ENCODE measurements at places on chromosomes 2 and 18.

GRCh38 chr18:30403278-30403677 is 639.3 kb downstream of the DSC3 start:
- DNase-seq = no peak

DNA sequence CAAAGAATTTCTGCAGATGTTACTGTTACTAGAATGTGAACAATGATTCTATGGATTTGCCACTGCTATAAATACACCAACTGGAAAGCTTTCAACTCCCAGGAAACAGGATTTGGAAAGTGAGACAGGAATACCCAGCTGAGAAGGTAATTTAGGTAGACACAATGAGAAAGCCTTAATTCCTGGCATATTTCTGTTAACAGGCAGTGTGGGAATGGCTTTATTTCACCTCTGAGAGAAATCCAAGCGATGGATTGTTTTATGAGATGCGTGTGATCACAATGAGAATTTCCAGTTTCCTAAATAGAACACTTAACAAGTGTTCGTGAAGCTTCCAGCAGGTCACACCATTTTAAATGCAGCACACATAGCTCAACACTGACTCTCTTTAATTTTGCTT is 133.0 kb downstream of the SLC8A1 start:
- no peak for DNase-seq

GRCh38 chr2:64260817-64261216 is 116.6 kb upstream of the PELI1 start:
- DNase-seq = no peak

- no peak for DNase-seq
These were observed 155.0 kb upstream of the KCTD1 start for GRCh38 chr18:26703170-26703930.

DNA sequence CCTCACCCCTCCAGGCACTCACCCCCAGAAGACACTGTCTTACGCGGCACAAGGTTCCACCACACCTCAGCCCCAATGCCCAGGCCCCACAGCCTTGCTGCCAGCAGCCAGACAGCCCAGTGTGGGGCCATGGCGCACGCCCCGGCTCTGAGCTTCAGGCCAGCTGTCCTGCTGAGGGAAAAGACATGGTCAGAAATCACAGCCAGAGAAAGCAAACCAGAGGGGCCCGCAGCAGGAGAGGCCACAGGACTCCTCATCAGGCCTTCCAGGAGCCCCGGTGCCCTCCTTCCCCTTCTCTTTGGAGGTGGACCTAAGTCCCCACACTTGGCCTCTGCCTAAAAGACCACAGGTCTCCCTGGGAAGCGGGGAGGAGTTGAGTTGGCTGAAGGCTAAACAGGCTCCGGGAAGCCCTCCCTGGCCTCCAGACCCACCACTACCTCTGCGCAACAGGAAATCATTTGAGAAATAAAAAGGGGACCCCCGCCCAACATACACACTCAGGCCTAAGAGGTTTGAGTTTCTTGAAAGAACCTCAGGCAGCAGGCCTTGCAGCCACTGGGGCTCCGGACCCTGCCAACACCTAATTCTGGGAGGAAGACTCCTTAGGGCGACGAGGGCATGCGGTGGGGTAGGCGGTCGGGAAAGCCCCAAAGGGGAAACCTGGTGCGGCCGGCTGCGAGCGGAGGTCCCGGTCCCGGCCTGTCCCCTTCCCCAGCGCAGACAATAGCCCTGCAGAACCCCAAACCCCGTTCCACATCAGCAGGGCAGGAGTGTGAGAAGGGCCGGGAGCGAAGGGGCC is 1.9 kb downstream of the SEMA4C start:
- DNase-seq = no peak

DNA sequence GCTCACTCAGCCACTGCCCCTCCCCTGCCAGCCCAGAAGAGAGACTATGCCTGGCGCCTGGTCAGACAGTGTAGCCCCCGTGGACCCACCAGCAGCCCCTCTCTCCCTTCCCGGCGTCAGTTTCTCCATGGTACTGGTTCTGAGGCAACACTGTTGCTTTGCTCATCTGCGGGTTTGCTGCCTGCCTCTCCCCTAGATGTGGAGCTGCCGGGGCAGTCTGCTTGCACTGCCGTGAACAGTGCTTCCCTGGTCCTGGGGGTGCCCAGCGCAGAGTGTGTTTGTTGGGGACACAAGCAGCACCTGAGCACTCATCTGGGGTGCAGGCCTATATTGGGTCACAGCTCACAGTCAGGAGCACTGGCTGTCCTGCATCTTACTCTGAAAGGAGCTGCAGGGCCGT is 309.9 kb downstream of the NDUFA10 start:
- no peak for DNase-seq

DNA sequence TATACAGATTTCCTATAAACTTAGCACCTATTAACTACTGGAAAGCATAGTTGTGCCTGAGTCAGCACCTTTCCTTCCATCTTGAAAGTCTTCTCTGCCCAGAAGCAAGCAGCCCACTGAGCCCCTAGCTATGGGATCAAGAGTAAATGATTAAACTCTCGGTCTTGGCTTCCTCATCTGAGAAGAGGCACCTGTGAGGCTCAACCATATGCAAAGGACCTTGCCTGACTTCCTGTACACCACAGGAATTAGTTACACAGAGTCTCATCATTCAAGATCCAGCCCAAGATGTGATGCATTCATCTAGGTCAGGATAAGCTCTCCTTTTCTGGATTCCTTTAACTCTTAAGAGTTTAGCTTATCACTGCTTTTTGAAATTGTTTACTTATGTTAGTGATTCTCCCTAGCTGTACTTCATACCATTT is 96.0 kb downstream of the CDH2 start:
- DNase-seq = no peak

GRCh38 chr18:75322206-75322605 is 105.3 kb downstream of the SMIM21 start:
- DNase-seq = no peak

DNA sequence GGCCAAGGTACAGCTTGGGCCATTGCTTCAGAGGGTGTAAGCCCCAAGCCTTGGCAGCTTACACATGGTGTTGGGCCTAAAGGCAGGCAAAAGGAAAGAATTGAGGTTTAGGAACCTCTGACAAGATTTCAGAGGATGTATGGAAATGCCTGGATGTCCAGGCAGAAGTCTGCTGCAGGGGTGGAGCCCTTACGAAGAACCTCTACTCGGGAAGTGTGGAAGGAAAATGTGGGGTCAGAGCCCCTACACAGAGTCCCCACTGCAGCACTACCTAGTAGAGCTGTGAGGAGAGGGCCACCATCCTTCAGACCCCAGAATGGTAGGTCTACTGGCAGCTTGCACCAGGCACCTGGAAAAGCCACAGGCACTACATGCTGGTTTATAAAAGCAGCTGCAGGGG is 124.2 kb downstream of the RPIA start:
- DNase-seq = no peak

DNA sequence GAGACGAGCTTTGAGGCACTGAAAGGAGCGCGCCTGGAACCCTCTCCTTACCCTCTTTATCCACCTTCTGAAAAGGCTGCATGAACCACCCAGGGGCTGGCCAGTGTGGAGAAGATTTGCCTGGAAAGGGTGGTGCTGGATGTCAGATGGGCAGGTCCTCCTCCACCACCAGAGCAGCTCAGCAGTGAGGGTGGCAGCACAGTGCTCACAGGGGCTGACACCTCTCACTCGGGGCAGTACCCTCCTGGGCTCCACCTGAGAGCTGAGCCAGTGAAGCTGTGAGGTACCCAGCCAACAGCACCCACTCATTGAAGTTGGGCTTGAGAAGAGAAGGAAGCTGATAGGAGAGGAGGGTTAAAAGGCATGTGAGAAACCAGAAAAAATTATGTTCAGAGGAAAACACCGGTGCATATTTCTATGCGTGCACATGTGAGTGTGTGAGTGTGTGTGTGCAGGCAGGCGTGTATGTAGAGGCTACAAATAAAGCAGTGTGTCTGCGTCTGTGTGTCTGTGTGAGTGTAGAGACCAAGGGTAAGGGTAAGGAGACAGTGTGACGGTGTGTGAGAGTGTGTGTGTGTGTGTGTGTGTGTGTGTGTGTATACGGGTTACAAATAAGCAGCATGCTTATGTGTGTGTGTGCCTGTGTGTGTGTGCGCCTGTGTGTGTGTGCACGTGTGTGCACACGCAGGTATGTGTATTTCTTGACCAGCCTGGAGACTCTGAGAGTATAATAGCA is 40.7 kb downstream of the TEX44 start:
- no peak for DNase-seq

- DNase-seq = no peak
These were observed 4.6 kb upstream of the ZNF638 start for GRCh38 chr2:71326968-71327367.

GRCh38 chr2:150211164-150211631 is 276.3 kb downstream of the RND3 start:
- no peak for DNase-seq

- DNase-seq = no peak
These were observed 78.6 kb downstream of the RFTN2 start for GRCh38 chr2:197596766-197597165.

- no peak for DNase-seq
These were observed 47.1 kb upstream of the XIRP2 start for GRCh38 chr2:166841152-166841551.

DNA sequence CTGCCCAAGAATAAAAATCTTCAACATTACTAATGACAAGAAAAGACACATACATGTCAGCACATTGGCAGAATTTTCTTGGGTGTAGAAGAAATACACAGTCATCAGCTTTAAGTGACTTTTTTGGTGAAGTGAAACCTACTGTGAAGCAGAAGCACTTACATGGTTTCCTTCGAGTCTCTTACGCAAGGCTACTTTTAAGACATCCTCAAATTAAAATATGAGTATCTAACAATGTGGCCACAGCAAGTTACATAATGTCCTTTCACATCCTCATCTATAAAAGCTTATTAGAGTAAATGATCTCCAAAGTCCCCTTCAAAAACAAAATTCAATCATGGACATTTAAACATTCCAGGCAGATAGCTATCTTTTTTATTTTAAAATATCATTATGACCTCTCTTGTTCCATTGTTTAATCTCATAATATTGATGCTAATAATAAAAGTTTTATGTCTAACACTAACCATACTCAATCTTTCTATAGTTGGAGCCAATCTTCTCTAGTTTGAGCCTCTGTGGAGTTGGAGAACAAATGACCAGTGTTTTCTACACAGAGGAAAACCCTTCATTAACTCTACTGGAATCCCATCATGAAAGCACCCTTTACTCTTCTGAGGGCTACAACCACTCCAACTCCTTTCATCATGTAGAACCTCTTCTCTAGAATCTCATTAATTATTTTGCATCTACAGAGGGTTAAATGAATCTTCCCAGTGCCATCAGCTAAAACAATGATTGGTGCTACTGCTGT is 182.2 kb upstream of the ZFP36L2 start:
- DNase-seq = no peak

DNA sequence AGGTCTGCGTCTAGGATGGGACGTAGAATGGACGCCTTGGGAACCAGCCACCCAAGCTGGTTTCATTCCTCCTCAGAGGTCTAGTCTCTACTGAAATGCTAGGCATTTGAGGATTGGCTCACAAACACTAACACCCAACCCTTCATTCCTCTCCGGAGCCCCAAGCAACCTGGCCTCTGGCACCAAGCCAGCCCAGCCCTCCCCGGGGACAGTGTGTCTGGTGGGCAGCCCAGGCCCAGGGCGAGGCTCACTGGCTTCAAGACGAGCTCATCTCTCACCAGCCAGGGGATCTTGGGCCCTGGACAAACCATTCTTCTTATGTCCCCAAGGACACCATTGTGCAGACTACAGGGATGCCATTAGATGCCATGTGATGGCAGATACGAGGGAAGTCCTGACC is 182.5 kb downstream of the CTIF start:
- no peak for DNase-seq

- no peak for DNase-seq
These were observed 179.9 kb upstream of the BOD1L2 start for GRCh38 chr18:56967035-56967434.

DNA sequence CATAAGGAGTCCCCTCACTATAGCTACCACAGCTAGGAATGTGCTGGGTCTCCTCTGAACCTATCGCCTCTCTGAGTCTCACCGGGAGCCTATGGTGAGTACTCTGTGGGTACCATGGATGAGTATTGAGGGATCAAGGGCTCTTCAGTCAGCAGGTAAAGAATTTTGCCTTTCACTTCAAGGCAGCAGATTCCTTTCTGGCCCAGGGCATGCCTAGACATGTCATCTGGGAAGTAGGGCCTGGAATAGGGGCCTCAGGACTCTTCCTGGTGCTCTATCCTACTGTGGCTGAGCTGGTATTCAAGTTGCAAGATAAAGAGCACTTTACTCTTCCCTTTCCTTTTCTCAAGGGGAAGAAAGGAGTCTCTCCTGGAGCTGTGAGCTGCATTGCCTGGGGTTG is 85.6 kb upstream of the LHCGR start:
- no peak for DNase-seq

GRCh38 chr18:5414546-5414945 is 119.0 kb upstream of the ZBTB14 start:
- no peak for DNase-seq

GRCh38 chr18:21507913-21508701 is 92.4 kb downstream of the ESCO1 start:
- DNase-seq = no peak

DNA sequence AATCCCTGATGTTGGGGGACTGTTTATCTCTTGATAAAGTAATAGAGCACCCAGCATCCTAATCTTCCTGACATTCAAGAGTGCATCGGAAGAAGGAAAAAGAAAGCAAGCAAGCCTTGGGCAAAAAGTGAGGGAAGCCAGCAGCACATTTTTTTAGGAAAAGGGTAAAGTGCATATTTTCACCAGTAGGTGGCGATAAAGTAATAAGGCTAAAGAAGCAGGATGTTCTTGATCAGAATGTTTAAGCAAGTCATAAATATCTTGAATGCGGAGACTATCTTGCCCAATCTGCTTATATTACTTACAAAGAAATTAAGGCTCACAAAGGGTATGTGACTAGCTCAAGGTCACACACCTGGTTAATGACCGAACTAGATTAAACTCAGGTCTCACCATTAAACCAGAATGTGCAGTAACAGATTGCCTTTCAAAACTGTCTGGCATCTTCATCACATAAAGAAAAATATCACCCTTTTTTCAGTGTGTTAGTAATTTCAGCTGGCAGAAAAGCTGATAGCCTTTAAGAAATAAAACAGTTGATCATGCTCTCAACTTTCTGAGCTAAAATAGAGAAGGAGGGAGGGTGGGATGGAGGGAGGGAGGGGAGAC is 83.8 kb downstream of the VIT start:
- DNase-seq = no peak

DNA sequence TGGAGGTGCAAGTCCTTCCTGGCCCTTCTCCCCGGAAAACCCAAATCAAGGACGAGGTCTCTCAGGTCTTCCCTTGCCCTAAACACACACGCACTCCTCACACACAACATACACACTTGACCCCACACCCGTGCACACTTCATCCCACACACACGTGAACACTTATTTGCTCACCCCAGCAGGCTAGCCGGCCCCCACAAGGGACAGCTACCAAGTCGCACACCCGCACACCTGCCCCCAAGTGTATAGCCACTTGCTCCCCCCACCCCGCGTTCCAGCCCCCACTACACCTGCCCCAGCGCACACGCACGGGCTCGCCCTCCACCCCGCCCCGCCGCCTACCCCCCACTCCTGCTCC is 359 bp downstream of the TGFBRAP1 start:
- DNase-seq = no peak

GRCh38 chr2:4635289-4635688 is 931.9 kb downstream of the DCDC2C start:
- no peak for DNase-seq

- no peak for DNase-seq
These were observed 119.1 kb upstream of the PXDN start for GRCh38 chr2:1863386-1863785.

GRCh38 chr2:118049140-118049815 is 35.4 kb upstream of the CCDC93 start:
- DNase-seq = no peak

All from activated CD4-positive, alpha-beta T cell treated with anti-CD3 and anti-CD28 coated beads, Interleukin-2, amount 50 U/mL, for 1 hour (primary cell).